HTR-8/SVneo (cell line): ENCODE measurements at places on chromosomes 5 and 9.

GRCh38 chr9:33329117-33329563, 38.8 kb downstream of the NFX1 start:
- DNase-seq: peak; percentile 76

DNA sequence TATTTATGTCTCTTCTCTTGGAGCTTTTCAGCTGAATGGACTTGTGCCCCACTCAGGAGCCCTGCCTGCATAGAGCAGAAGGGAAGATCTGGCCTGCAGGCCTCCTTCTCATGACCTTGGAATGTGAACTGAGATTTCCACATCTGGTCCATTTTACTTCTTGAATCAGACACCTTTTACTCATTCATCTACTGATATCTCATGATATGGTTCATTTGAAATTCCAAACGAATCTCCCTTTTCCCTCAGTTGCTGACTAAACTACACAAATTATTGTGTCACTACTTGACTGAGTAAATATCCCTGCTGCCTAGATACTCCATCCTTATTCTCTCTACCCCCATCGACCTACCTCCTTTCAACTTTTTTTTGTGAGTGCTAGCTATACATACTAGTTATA, 138.7 kb downstream of the PLCXD3 start:
- no peak for DNase-seq

DNA sequence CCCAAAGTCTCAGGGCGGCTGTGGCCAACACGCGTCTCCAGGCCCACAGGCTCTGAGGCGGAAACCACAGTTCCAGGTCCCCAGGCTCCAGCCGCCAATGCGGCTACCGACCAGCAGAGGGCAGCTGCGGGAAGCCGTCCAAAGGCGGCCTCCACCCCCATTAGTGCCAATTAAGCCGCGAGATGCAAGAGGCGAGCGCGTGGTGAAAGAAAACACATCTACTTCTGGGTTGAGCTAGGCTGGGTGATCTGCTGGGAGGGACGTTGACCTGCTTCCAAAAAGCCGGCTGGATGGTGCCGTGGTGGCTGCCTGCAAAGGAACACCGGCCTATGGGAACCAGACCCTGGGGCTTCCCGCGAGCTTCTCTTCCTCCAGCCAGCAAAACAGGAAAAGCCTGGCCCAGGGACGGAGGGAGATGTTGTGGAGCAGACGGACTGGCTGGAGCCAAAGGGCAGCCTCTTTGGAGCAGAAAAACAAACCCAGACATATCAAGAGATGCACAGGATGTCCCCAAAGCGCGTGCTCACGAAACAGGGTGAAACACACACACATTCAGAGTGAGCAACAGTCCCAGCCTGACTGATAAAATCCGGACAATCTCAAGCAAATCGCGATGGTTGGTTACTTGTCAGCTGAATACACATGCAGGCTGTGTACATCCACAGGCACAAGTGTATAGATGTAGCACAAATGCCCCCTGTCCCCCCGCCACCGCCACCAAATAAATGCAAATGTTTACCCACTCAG, 187.1 kb upstream of the BRINP1 start:
- DNase-seq: peak; percentile 22

- DNase-seq: no peak
Observed at GRCh38 chr5:2454876-2455275, 296.6 kb downstream of the IRX2 start.

- no peak for DNase-seq
Observed at GRCh38 chr5:179438011-179438441, 92.8 kb upstream of the ADAMTS2 start.

DNA sequence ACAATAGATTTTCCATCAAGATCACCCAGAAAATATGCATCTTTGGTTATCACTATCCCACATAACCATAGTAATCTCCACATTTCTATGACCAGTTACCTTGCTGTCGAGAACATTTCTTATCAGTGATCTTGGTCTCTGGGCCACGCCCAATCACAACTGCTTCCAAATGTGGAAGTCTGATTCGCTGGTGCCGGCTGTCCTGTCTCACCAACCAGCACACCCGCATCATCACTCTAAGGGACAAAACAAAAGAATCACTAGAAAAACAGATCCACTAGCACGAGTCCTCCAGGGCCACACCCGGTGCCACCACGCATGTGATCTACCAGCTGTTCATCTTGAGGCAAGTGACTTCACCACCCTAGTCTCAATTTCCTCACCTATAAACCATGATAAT, 11.8 kb downstream of the APTX start:
- DNase-seq: no peak

- DNase-seq: no peak
Observed at GRCh38 chr5:133967698-133968203, 674 bp downstream of the C5orf15 start.

DNA sequence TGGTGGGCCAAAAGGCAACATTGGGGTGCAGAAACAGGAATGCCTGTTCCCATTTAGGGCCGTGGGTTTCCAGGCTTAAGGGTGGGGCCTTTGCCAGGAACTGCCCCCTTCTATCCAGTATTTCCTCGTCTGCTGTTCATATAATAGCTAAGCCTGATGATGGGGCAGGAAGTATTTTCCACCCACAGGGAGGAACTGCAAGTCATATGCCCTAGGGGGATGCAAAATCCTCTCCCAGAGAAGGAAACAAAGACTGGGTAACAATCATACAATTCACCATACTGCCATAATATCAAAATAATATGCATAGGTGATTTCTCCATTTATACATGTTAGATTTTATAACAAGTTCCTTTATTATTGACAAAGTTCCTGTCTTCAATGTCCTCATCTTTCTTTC, 20.5 kb upstream of the RPS23 start:
- no peak for DNase-seq

DNA sequence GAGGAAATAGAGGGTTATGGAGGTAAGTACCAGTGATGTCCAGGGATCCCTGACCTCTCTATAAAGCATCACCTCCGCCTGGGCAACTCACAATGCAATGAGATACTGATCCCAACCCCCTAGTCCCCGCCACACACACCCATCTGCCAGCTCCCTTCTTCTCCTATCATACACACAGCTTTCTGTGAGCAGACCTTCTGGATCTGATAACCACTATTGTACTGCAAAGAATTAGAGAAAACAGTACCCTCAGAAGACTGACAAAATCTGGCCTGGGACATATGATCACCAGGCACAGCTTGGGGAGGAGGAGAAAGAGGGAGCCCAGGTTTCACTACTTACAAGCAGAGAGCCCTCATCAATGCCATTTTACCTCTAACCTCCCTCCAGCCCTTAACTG, 249.0 kb downstream of the SEC61B start:
- DNase-seq: no peak

DNA sequence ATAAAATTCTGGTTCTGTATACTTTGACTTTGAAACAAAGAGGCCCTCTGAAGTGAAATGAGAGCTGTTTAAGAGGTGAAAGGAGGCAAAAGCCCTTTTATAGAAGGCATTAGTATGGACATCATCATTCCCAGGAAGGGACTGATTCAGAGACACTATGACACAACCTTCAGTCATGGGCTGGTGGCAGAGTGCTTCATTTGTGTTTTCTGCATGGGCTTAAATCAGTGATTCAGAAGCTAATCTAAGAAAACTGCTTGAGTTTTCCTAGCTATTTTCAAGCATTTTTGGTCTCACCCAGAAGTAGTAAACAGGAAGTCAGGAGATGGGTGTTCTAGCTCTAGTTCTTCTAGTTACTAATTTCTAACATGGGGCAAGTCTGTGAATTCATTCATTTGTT, 288.9 kb downstream of the TRPM3 start:
- DNase-seq: no peak

DNA sequence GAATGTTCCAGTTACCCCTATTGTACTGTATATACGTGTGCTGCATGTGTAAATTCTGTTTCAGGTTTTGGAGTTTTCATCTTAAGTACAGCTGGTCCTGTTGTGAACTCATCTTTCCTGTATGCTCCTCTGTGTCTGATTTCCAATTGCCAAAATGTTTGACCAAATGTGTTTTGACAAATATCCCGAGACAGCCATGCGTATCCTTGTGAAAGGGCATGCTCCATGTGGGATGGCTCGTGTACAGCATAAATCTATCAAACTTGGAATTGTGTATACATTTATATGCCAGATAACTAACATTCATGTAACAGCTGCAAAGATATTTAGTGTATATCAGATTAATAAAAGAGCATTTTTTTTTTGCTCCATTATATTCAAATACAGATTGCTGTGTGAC, 69.5 kb upstream of the IQGAP2 start:
- no peak for DNase-seq

DNA sequence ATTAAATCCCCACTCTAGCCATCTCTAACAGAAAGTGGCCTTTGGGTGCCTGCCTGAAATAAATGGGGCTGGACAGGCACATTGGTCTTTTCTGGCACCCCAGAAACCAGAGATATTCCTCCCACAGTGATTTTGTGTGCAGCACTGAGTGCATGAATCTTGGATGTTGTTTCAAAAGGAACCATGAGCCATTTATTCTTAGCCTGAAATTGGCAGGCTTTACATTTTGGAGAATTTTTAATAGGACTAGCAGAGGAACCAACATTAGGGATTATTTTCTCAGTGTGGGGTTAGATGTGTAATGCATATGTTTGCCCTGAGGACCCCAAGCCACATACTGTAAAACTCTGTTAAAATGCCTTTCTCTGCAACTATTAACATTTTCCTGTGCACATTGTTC, 451.3 kb downstream of the NFIB start:
- no peak for DNase-seq

- DNase-seq: no peak
Observed at GRCh38 chr9:106106396-106106795, 412.1 kb downstream of the TMEM38B start.

GRCh38 chr9:84371737-84372136, 31.2 kb upstream of the SLC28A3 start:
- DNase-seq: peak; percentile 63

- DNase-seq: no peak
Observed at GRCh38 chr9:84285381-84285780, 55.2 kb downstream of the SLC28A3 start.

- DNase-seq: no peak
Observed at GRCh38 chr9:77221431-77221830, 44.1 kb downstream of the VPS13A start.

GRCh38 chr9:108077556-108077955, 588.0 kb upstream of the KLF4 start:
- no peak for DNase-seq

- DNase-seq: peak; percentile 74
Observed at GRCh38 chr9:112012026-112012902, 115.7 kb downstream of the UGCG start.

DNA sequence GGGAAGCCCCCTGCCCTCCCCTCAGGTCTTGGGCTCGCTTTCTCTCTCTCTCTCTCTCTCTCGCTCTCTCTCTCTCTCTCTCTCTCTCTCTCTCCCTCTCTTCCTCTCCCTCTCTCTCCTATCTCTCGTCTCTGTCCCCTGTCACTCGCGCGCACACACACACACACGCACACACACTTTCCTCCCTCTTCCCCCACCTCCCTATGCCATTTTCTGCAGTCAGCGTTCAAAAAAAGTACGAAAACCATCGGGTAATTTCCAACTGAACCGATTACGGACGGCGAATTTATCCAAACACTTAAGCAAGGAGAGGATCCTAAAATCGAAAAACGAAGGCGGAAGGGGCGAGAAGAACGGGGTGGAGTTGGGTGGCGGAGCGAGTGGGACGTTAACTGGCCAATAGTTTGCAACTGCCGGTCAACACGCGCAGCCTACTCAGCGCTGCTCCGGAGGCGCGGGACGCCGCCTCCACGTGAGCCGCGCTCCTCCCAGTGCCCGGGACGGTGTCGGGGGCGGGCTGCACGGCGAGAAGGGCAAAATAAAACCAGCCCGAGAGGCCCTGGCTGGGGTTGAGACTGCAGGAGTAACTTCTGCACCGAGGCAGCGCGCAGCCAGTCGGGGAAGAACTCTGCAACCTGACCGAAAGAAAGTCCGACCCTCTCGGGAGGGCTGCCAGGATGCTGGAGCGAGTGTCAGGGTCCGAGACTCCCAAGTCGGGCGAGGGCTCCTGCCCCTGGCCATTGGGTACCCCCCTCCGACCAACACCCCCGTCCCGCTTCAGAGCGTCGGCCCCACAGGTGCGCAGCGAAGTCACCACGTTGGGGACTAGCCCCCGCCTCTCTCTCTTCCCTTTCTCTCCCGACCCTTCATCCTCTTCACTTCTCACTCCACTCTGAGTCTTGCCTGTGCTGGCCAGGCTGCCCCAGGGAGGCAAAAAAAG, 24.9 kb upstream of the ELAVL2 start:
- DNase-seq: no peak

GRCh38 chr5:39531306-39531705, 106.5 kb upstream of the DAB2 start:
- DNase-seq: no peak

DNA sequence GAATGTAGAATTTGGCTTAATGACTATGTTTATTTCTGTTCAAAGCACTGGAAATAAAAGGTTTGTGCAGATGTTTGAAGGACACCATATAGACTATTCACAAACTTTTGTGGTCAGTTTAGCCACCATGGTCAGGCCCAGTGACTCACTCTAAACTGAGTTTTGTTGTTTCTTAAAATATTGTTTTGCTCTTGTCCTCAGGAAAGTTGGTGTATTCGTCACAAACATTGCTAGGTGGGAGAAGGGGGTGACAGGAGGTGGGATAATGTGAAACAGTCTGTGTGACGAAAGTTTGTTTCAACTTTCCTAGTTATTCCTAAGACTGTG, 35.0 kb upstream of the LIFR start:
- no peak for DNase-seq

DNA sequence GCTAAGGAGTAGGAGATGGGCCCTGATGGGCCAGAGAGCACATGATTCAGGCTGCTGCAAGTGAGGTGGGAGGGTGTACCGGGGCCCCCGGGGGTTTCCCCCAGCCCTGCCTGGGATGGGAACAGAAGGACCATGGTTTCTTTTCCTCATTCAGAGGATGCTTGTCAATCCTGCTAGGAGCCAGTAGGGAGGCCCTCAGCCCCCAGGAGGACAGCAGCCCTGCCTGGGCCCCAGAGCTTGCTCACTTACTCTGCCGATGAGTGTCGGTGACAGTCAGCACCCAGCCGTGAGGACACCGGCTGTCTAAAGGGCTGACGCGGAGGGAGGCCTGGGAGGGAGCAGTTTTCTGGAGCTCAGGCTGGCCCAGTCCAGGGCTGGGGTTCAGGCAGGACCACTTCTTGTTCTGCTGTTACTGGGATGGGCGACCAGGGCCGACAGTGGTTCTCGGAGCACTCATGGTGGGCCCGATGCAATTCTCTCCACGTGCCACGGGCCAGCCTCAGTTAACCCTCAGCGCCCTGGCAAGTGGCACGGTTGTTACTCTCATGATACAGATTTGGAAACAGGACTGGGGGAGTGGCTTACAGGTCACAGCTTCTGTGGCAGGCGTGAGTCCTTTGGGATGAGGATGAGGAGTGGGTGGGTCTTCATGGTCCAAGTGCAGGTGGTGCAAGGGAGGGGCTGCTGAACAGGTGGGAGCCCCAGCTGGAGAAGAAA, 1.8 kb downstream of the ARRDC1 start:
- no peak for DNase-seq

DNA sequence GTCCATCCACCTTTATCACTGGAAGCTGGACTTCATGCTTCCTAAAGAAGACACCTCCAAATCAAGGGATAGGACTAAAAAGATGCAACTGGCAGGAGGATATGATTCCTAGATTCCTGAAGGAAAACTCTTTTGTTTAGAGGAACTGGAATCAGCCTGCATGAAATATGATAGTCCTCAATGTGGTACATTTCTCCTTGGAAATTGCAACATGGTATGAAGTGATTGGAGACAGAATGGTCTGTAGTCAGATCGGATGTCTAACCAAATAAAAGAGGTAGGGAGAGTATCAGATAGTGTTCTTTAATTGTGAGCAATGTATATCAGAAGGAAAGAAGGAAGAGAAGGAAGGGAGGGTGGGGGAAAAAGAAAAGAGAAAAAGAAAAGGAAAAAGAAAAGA, 116.1 kb upstream of the FSTL4 start:
- DNase-seq: no peak

- DNase-seq: no peak
Observed at GRCh38 chr9:36833954-36834353, 200.1 kb downstream of the PAX5 start.

- peak; percentile 1 for DNase-seq
Observed at GRCh38 chr9:18149471-18150011, 324.4 kb upstream of the ADAMTSL1 start.
